T-helper 17 cell (primary cell): ENCODE measurements at places on chromosomes 16 and 17.

DNA sequence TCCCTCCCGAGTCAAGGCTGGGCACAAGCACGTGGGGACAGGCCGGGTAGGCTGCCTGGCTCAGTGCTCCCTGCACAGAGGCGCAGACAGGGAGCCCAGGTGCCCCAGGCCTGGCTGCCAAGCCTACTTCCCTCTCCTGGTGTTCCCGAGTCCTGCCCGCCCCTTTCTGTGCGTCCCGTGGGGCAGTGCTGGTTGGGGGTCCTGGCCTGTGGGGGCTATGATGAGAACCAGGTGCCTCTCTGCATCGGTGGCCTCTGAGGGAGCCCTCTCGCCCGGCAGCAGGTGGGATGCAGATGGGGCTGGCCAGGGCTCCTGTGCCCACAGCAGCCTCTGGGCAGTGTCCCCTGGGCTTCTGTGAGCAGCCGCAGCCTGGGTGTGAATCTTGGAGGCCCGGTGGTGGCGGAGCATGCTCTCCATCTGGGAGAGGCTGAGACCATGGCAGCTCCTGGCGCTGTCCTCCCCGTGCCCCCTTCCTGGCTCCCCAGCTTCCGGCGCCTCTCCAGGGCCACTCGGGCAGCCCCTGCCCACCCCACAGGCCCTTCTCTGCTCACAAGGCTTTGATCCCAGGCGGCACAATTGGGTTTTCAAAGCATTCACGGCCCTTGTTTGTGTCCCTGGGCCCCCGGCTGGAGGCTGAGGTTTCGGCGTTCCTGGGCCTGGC is 7.2 kb downstream of the CENPX start:
- DNase-seq: no peak
- peaks cover 2% of the 10 kb centered on the region for H3K4me1 ChIP-seq
- H3K36me3 ChIP-seq: no peaks in the 10 kb centered on the region
- H3K27me3 ChIP-seq: no peaks in the 10 kb centered on the region

DNA sequence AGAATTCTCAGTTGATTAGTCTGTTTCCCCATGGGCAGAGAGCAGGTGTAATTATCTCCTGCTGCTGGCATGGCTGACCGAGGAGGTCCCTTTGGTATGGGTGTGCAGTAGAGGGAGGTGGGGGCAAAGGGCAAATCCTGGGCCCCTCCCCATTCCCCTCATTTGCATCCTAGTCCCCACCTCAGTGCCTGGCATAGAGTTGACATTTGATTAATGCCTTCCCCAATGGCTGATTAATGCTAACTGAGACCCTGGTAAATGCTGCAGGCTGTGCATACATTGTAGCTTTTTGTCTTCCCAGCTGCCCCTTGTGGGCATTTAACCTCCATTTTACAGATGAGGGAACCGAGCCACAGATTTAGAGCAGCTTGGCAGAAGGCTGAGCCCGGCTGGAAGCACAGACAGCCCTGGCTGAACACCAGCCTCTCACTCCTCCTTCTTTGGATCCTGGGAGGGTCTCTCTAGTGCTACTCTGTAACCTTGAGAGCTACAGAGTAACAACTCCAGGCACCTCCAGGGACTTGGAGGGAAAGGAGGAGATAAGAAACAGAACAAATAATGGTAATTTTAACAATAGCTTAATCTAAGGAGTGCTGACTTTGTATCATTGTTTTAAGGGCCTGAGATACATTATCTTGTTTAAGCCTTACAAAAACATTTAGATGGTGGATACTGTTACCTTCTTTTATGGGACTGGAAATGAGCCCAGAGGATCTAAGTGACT is 5.1 kb downstream of the PLCG2 start:
- H3K27ac ChIP-seq: peak overlapping the region; percentile 90
- peaks cover 3% of the 10 kb centered on the region for H3K4me1 ChIP-seq
- no peak overlapping the region for H3K4me3 ChIP-seq

GRCh38 chr16:47197536-47198179 is 53.9 kb upstream of the NETO2 start:
- no peaks in the 10 kb centered on the region for H3K4me1 ChIP-seq
- no peak overlapping the region for H3K4me3 ChIP-seq
- no peak for DNase-seq
- no peaks in the 10 kb centered on the region for H3K27me3 ChIP-seq

GRCh38 chr17:4587195-4587594 is 2.9 kb downstream of the SMTNL2 start:
- H3K4me3 ChIP-seq: peak overlapping the region; percentile 76
- H3K27me3 ChIP-seq: peaks cover 59% of the 10 kb centered on the region
- DNase-seq: no peak
- H3K27ac ChIP-seq: no peak overlapping the region
- H3K36me3 ChIP-seq: peaks cover 5% of the 10 kb centered on the region

DNA sequence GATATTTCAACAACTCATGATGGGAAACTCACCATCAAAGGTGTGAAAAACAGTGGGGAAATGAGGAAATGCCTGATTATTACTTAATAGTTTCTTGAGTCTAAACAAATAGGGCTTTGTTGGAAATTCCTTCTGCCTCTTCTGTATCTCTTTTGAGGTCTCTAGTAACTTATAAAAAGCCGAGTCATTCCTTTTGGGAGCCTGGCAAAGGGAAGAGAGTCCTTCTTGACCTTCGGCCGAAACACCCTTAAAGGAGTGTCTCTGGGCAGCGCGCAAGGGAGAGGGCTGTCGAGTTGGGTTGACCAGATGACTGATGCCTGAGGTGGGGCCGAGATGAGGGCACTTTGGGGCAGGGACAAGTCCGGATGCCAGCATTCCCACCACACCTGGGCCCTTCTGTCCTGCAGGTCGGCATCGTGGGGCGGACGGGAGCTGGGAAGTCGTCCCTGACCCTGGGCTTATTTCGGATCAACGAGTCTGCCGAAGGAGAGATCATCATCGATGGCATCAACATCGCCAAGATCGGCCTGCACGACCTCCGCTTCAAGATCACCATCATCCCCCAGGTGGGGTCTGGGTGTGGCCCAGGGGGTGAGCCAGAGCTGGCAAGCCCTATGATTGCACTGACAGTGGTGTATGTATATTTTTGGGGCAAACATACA is 89.2 kb downstream of the ABCC6 start:
- peak overlapping the region; percentile 27 for H3K27ac ChIP-seq
- DNase-seq: no peak
- no peaks in the 10 kb centered on the region for H3K4me1 ChIP-seq
- peaks cover 8% of the 10 kb centered on the region for H3K36me3 ChIP-seq
- H3K4me3 ChIP-seq: no peak overlapping the region

DNA sequence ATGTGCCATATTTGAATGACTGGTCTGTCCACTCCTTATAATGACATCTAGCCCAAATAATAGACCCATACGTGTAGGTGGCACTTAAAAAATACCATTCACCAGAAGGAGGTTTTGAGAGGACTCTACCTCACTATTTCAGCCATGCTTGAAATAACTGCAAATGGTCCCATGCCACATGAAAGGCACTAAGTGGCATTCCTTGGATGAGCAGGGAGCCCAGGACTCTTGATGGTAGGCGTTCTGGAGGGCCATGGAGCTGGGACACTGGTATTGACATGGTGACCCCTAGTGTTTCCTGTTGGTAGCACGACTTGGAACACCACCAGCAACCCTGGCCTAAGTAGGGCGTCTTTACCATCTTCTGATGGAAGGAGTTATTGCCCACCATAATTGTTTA is 148.7 kb upstream of the ZFHX3 start:
- no peak for DNase-seq
- no peak overlapping the region for H3K27ac ChIP-seq
- peaks cover 2% of the 10 kb centered on the region for H3K36me3 ChIP-seq
- H3K4me1 ChIP-seq: no peaks in the 10 kb centered on the region

DNA sequence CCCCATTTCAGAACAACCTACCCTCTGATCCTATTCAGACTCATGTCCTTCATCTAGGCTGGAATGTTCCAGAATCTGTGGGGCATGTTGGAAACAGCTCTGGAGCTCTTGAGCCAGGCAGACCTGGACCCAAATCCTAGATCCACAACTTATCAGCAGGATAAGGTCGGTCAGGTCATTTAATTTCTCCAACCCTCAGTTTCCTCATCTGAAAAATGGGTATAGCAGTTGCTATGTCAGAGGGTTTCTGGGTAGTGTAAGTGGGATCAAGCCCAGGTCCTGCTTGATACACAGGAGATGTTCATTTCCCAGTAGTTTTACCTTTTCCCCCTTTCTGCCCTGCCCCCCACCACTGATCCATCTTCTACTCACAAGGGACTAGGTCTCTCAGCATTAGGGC is 12.0 kb downstream of the SLC6A2 start:
- no peak for DNase-seq
- H3K36me3 ChIP-seq: no peaks in the 10 kb centered on the region
- H3K4me1 ChIP-seq: no peaks in the 10 kb centered on the region
- no peak overlapping the region for H3K4me3 ChIP-seq

- H3K27me3 ChIP-seq: no peaks in the 10 kb centered on the region
- H3K36me3 ChIP-seq: no peaks in the 10 kb centered on the region
- peaks cover 3% of the 10 kb centered on the region for H3K4me1 ChIP-seq
- no peak overlapping the region for H3K4me3 ChIP-seq
- DNase-seq: no peak
Measured at GRCh38 chr16:2985893-2986355, 5.7 kb upstream of the PKMYT1 start.

- peak overlapping the region; percentile 98 for H3K4me3 ChIP-seq
- no peaks in the 10 kb centered on the region for H3K27me3 ChIP-seq
- H3K36me3 ChIP-seq: no peaks in the 10 kb centered on the region
- no peak for DNase-seq
Measured at GRCh38 chr16:67967183-67967957, 1.1 kb downstream of the SLC12A4 start.

DNA sequence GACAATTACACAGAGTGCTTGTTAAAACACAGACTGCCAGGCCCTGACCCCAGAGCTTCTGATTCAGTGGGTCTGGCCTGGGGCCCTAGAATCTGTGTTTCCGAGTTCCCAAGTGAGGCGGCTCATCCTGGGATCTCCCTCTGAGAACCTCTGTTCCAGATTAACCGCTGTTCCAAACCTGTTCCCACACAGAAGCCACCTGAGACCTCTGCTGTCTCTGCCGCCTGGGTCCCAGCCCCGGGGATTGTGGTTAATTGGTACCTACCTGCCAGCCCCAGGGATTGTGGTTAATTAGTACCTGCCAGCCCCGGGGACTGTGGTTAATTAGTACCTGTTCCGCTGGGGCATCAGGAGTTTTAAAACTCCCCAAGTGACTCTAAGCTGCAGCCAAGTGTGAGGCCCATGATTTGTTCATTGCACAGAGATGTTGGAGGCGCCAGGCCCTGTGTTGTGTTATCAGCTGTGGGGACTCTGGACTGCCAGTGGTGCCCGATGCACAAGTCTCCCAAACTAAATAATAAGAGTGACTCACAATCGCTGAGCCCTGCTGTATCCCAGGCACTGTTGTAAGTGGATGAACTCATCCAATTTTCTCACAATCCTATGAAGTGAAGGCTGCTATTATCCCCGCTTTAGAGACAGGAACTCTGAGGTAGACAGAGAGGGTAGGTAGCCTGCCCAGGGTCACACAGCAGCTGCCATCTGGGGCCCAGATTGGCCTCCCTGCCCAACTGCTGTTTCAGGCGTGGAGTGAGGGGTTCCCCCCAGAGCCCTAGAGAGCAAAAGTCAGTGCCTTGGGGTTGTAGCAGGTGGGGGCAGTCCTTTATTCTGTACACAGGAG is 219.7 kb downstream of the IRF8 start:
- H3K36me3 ChIP-seq: no peaks in the 10 kb centered on the region
- no peak for DNase-seq
- H3K27me3 ChIP-seq: peaks cover 29% of the 10 kb centered on the region
- H3K4me3 ChIP-seq: no peak overlapping the region
- H3K4me1 ChIP-seq: no peaks in the 10 kb centered on the region

DNA sequence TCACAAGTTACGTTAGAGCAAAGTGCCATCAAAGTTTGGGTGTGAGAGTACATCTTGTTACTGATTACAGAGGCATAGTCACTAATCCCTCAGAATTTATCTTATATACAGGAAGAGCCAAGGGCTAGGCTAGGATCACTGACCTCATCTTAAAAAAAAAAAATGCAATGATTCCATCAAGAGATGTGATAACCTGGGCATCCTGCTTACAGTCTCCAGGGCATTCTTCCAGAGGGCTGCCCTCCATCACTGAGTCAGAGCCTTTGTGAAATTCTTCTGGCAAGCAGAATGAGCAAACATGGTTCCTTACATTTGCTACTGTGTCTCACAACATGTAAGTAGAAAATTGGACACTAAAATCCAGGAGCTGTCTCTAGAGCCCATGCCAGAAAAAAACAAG is 410.6 kb downstream of the ZFHX3 start:
- H3K36me3 ChIP-seq: no peaks in the 10 kb centered on the region
- no peak for DNase-seq
- H3K27me3 ChIP-seq: no peaks in the 10 kb centered on the region
- H3K27ac ChIP-seq: no peak overlapping the region
- H3K4me1 ChIP-seq: no peaks in the 10 kb centered on the region

- H3K36me3 ChIP-seq: no peaks in the 10 kb centered on the region
- no peak for DNase-seq
- H3K4me3 ChIP-seq: no peak overlapping the region
- no peaks in the 10 kb centered on the region for H3K4me1 ChIP-seq
- no peak overlapping the region for H3K27ac ChIP-seq
Measured at GRCh38 chr16:80034469-80034826, 433.9 kb upstream of the MAF start.

DNA sequence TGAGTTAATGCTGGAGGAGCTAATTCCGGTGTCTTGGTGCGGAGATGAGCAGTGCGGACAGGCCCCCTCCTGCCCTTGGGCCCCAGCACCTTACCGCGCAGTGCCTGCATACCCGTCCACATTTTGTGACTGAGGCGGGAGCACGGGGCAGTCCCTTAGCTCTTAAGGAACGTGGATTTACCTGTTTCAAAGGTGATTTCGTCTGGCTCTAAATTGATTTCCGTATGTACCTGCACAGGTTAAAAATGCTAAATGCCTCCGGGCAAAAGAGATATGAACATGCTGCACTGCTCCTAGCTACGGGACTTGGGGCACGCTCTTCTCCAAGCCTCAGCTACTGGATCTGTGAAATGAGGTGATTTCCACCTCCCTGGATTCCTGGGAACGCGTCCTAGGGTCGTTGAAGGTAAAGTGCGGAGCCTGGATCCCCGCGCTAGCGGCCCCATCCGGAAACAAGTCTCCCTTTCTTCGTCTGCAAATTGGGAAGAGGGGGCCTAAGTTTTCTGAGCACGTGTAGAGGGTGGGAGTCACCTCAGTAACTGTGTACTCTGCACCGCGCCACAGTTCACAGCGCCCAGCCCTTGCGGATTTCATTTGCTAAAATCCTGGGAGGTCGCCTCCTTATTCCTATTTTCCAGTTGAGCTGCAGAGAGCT is 669 bp upstream of the CRISPLD2 start:
- H3K27ac ChIP-seq: no peak overlapping the region
- peak overlapping the region; percentile 41 for H3K4me3 ChIP-seq
- H3K27me3 ChIP-seq: peaks cover 17% of the 10 kb centered on the region
- no peak for DNase-seq
- peaks cover 20% of the 10 kb centered on the region for H3K4me1 ChIP-seq

DNA sequence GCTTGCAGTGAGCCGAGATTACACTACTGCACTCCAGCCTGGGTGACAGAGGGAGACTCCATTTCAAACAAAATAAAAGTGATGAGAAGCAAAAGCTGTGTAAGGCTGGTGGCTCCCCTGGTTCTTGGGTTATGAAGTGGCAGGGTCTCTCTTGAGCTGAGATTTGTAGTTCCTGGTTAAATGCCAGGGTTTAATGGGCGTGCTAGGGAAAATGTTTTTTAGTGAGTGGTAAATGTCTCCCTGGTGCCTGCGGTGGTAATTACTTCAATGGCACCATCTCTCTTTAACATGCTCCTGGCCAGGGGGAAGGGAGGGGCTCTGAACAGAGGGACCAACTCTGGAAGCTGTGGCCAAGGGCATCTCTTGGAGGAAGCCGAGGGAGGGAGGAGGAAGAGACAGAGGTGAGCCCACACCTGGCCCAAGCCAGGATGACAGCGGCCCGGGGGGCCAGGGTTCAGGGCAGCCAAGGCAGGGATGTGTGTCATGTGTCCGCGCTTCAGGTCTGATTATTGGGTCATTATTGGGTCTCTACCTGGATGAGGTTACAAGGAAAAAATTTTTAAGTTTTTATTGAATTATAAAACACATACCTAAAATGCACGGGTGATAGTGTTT is 17.8 kb upstream of the RPL38 start:
- DNase-seq: no peak
- H3K36me3 ChIP-seq: no peaks in the 10 kb centered on the region
- peaks cover 56% of the 10 kb centered on the region for H3K27me3 ChIP-seq
